ENCODE measurements at places on chromosomes 11 and 22. TPM values are rescaled to one million over a fixed set of nuclear protein-coding genes. Genes with fewer than 3 reads are reported as not detected.

Gene HBD
- total RNA-seq = not detected

Gene PGA5
- not detected for total RNA-seq

Gene TCN2
- total RNA-seq = 26.2 TPM

Gene OR8J1
- total RNA-seq = not detected

Gene BAIAP2L2
- 0.71 TPM for total RNA-seq

Gene ART5
- total RNA-seq = not detected

Gene AP5B1
- total RNA-seq = 13.0 TPM

DNA sequence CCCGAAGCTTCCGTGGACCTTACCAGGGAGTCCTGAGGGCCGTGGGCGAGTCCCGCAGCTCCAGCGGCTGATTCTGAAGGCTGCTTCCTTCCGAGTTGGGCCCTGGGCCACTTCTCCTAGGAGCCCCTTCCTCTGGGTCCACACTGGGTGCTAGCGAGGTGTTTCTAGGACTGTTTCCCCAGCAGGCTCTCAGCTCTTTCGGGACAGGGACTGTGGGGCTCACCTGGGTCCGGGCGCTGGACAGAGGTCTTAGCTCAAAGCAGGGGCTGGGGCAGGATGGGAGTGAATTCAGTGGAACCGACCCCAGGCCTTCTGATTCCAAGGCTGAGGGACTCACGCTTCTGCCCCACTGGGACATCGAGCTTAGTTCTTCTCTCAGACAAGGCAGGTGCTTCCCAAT, 29.3 kb upstream of the CSNK1E start:
- peak; percentile 42 for DNase-seq

DNA sequence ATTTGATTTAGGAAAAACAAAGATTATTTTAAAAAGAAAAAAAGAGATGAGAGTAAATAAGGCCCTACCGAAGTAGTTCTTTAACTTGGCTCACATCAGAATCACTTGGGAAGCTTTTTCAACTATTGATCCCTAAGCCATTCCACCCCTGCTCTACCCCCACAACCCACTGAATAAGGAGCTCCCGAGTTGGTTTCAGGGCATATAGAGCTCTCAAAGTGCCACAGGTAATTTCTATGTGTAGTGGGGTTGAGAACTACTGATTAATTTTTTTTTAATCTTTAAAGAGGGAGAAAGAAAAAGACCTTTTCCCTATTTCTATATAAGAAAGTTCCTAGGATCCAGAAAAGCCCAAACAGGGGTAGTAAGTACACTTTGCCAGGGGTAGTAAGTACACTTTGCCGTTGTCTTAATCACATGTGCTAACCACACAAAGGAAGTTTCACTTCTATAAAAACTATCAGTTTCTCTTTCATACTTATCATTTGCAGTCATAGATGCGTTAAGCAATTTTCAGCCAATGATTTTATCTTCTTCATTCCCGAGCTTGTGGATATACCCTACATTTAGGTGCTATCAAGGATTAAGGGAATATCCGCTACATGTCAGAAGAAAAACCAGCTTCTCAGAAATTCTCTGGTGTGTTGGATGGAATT, 108.4 kb upstream of the ZC3H12C start:
- DNase-seq = no peak

DNA sequence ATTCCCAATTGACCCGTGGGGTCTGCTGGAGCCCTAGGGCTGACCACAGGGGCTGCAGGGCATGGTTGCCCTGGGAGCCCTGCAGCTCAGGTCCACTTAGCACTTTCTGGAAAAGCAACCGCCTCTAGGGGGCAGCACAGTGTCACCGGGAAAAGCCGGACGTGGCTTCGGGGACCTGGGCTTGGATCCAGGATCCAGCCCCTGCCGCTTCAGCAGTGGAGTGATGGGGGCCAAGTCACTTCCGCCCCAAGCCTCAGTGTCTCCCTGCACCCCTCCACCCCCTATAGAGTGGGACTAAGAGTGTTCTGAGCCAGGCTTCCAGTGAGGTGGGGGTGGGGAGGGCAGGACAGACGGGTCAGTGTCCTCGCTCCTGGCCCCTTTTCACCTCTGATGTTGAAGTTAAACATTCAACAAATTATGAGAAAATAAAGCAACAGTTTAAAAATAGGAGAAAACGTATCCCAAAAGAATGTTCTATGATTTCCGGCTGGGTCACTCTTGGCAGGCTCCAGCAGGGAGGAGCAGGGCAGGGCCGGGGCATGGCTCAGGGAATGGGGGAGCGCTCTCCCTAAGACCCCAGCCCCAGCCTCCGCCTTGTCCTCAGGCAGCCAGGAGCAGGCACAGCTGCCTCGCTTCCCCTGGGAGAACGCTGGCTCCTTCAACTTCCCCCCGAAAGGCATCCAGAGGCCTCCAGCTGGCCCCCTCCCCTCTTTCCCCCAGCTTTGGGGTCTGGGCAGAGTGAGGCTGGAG, 96.5 kb upstream of the FGF3 start:
- DNase-seq = peak; percentile 84

- DNase-seq = no peak
Observed at GRCh38 chr22:44924710-44925109, 85.1 kb downstream of the PHF21B start.

GRCh38 chr11:45147891-45148675, 1.6 kb downstream of the PRDM11 start:
- peak; percentile 52 for DNase-seq

DNA sequence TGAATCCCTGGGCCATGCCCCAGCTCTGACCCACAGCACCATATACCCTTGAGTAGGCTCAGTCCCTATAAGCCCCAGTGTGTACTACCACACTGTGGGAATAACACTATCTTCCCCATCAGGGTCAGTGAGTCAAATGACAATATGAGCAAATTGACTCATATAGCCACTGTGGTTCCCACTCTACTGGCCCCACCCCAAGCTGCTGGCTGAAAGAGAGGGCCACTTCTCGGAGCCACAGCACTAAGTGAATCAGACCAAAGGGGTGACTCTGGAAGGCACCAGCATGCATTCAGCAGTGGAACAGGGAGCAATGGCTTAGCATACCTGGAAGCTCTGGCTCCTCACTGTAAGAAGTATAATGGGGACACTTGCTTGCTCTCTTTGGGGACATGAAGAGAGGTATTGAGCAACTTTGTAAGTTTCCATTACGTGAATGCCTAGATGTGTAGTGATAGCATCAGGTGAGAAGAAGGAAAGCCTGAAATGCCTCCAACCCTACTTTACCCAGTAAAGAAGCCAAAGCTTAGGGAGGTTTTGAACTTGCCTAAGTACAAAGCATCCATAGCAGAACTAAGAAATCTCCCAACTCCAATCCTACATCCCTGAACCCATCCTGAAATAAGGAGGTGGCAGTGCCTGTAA, 13.5 kb downstream of the CD59 start:
- no peak for DNase-seq

GRCh38 chr22:46660604-46661201, 40.5 kb downstream of the GRAMD4 start:
- no peak for DNase-seq

DNA sequence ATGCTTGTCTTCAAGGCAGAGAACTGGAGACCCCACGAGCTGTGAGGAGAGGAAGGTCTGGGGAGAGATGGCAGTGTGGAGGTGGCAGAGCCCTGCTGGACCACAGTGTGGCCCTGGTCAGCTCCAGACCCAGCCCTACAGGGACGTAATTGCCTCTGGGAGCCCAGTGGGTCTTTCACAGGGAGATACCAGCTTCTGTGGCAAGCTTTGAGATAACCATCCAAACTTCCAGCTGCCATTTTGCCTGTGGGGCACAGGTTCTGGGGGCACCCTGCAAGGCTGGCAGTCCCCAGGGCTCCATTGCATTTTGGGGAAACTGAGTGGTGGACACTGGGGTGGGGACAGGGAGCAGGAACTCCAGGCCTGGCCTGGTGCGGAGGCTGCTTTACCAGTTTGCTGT, 10.2 kb upstream of the MPPED1 start:
- no peak for DNase-seq

GRCh38 chr11:119615003-119615881, 113.8 kb downstream of the NECTIN1 start:
- no peak for DNase-seq

- DNase-seq = no peak
Observed at GRCh38 chr11:38274031-38274430, 1676.0 kb upstream of the RAG2 start.

GRCh38 chr22:20904980-20905355, 12.2 kb upstream of the CRKL start:
- no peak for DNase-seq

GRCh38 chr11:115256397-115257197, 247.6 kb downstream of the CADM1 start:
- DNase-seq = no peak

- no peak for DNase-seq
Observed at GRCh38 chr11:65381716-65382032, 772 bp downstream of the SLC25A45 start.

GRCh38 chr22:50035131-50035881, 22.7 kb upstream of the IL17REL start:
- DNase-seq = peak; percentile 53

- DNase-seq = no peak
Observed at GRCh38 chr22:46219636-46220035, 30.5 kb downstream of the CDPF1 start.

- DNase-seq = peak; percentile 32
Observed at GRCh38 chr11:117420598-117420997, 92.9 kb downstream of the CEP164 start.

GRCh38 chr11:78690352-78690987, 115.8 kb upstream of the NARS2 start:
- no peak for DNase-seq

DNA sequence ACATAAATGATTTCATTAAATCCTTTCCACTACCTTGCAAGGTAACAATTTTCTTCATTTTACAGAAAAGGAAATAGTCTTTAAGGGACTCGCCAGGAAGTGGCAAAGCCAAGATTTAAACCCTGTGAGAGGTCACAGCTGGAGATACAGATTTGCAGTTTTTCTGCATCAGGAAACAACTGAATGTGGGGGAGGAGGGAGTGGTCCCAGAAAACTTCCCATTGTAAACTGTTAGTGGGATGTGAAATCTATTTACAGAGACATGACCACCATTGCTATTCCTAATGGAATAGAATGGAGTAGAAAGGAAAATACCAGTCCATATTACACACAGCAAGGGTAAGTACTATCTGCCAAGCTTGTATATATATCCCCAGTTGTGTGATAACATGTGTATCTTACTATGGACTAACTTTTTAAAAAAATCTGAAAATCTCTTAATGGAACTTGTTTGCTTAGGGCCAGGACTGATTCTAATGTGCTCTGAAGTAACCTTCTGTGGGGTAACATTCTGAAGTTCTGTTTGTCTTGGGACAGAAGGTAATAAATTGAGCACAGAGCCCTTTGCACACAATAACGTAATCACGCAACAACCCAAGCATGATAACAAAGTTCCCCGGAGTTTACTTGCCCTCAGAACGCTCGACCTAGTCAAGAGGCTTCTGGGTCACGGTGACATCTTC, 10.9 kb upstream of the TSKU start:
- DNase-seq = no peak

- no peak for DNase-seq
Observed at GRCh38 chr11:17699147-17700114, 19.9 kb upstream of the MYOD1 start.

DNA sequence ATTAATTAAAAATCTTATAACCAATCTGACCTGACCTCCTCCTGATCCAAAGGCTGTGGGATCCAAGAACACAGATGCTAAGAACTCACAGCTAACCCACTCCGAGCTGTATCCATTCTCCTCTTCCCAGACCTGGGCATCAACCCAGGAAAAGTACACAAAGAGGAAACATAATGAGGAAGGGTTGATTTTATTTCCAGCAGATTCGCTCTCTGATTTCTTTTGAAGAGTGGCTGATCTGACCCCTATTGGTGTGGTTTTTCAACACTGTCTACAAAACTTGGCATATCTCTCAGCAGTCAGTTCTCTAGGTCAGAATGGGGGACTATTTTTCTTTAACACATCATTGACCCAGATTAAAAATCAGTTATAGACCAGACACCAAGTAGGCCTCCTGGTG, 201.9 kb upstream of the UBASH3B start:
- DNase-seq = no peak

All from sigmoid colon (tissue), 7 donors.